ENCODE measurements at places on chromosomes 12 and 14.
A peak's percentile ranks its signal among the peaks of the same experiment; 100 is the strongest.

DNA sequence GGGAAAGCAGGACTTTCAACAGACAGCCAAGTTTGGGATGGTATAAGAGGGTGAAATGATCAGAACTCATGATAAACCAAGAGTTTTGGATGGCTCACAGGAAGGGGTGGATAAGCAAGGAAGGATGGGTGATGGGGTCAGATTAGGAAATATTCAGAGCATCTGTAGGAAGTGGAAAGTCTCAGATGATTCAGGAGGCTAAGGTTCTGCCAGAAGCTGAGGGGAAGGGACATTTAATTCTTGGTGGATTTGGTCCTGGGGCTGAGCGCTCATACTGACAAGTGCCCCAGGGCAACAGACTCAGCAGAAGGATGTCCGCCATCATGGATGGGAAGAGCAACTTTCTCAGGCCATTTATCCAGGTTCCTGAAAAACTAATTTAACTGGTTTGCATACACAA, 28.4 kb upstream of the BDKRB2 start:
- DNase-seq, result no peak

DNA sequence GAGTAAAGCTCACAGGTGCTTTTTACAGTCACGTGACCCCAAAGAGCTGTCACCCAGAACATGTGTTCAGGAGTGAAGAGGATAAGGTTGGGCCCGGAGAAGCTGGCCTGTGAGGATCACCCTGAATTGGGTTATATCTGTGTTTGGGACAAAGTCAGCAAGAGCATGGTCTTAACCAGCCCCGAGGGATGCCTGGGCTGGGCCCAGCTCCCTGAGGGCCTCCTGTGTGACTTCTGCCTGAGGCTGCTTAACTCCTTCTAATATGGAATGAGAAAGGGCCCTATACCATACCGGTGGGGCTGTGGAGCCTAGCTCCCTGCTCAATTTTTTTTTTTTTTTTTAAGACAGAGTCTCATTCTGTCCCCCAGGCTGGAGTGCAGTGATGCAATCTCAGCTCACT, 2.5 kb downstream of the CDCA4 start:
- no peak for DNase-seq

DNA sequence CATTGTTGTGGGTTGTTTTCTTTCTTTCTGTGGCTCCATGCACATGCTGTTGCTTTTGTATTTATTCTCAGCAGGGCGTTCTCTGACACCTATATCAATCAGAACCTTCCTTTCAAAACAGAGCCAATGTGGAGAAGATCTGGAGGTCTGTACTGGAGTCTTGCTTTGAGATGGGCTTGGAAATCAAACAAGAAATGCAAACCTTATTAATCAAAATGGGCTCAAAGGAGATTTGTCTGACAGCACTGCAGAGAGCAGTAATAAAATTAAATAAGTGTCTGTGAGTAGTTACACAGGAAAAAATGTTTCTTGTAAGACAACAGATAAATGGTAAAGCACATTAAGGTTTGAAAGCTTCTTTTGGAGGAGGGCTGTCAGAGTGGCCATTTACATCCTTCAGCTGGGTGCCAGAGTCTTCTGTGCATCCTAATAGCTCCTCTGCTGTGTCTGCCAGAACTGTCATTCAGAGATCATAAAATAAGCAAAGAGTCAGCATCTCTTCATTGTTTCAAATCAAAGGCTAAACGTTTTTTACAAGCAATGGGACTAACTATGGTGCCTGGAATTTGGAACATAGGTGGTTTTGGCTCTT, 414.3 kb downstream of the NAV3 start:
- no peak for DNase-seq

DNA sequence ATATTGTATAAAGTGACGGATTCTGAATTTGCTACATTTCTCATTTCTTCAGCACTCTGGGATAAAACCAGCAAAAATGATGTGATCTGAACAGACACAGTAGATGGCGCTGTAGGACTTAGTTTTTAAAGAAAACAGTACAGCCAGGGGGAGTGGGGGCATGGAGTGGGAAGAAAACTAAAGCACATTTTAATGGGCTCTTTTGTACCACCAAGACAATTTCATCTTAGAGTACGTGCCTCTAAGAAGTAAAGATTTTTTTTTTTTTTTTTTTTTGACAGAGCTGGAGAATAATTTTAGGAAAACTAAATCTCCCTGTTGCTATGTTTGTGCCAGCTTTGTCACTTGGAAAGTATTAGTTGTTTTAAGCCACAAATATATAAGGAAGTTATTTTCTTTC, 124.4 kb downstream of the RAD51B start:
- peak; percentile 65 for DNase-seq

GRCh38 chr14:50318031-50318626, 6.0 kb downstream of the DMAC2L start:
- no peak for DNase-seq

GRCh38 chr14:24674204-24674970, 40.4 kb upstream of the GZMB start:
- no peak for DNase-seq

GRCh38 chr14:104855532-104856090, 9.5 kb upstream of the CEP170B start:
- DNase-seq, result no peak

- no peak for DNase-seq
Measured at GRCh38 chr14:105013150-105013785, 7.6 kb downstream of the CDCA4 start.

DNA sequence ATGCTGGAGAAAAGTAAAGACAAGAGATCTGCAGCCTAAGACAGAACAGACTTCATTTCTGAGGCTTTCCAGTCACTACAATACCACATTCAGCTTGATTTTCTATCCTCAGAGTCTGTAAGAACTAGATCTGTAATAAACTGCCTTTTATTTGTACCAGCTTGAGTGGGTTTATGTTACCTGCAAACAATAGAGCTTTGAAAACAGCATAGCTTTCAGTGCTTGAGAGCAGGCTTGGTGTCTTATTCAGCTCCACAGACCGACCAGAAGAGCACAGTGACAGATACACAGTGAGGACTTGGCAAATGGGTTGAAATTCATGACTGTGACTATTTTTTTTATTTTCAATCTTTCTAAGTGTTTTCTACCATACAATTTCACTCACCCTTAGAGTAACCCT, 207.8 kb upstream of the OTX2 start:
- no peak for DNase-seq

DNA sequence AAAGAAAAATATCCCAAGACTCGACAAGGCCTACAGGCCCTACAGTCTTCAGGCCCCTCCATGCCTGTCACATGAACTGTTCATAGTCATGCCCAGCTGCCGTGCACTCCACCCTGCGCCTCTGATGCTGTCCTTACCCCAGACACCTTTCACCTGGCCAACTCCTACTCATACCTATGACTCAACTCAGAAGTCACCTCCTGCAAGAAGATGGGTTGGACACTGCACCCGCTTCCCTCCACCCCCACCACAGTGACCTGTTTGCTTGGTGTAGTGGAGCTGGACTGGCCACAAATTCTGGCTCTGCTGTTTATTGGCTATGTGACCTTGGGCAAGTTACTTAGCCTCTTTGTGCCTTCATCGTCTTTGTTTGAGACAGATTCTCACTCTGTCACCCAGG, 56.2 kb downstream of the PHETA1 start:
- no peak for DNase-seq

- peak; percentile 55 for DNase-seq
Measured at GRCh38 chr12:60266381-60266852, 670.6 kb downstream of the SLC16A7 start.

- no peak for DNase-seq
Measured at GRCh38 chr14:49446801-49447200, 139.4 kb downstream of the RPS29 start.

DNA sequence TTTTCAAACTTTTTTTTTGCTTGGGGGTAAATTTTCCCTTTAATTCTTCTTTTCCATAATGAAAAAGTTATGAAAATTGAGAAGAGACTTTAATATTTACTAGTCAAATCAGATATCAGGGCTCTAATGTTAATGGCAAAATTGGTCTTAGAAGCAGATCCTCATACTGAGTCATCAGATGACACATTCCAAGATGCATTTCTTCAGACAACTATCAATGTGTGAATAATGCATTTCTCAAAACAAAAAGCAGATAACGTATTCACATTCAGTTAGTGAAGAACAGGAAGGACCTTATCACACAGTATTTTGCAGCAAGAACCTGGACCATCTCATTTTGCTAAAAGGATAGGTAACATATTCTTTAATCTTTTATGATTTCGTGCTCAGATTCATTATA, 130.7 kb downstream of the GPHN start:
- no peak for DNase-seq

DNA sequence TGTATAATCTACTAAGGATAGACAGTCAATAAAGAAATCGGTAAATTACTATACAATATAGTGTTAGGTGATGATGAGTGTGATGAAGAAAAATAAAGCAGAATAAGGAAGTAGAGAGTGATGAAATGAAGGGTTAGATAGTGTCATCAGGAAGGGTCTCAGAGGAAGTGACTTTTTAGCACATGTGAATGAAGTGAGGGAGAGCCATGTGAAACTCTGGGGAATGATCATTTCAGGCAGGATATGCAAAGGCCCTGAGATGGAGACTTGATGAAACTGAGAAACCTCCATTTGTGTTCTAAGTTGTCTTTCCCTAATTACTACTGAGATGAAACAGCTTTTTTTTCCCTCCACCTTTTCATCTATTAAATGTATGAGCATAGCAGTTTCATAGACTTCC, 19.4 kb upstream of the GNPTAB start:
- no peak for DNase-seq

DNA sequence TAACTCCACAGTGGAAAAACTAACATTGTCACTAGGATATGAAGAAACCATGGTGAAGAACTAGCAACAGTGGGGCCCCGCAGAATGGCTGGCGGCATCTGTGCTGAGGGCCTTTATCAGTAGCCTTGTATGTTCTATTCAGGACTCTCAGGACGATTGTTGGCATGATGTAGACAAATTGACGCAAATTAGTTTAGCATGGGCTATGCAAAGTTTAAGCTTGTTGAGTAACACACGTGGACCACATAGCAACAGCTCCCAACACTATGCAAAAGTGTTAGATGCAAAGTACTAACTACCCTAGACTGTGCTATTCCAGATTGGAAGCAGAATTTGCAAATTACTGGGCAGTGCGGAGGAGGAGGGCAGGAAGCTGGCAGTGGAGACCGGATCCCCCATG, 38.2 kb upstream of the TMEM263 start:
- DNase-seq, result no peak

DNA sequence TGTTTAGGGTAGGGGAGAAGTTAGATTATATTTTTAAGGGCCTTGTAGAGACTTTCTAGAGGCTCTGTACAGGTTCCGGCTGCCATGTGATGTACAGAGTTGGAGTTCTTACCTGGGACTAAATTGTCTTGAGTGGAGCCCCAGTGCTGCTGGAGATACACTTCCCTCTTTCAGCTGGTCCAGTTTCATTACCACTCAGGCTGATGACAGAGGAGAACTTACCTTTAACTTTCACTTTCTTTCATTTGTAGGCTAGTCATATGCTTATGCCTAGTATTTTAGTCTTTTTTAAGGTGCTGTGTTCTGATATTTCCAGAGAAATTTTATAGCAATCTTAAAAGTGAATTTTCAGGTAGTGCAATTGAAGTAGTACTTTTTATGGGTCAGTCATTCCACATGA, 117.3 kb downstream of the ERC1 start:
- no peak for DNase-seq

GRCh38 chr12:59087077-59087673, 166.9 kb upstream of the LRIG3 start:
- DNase-seq, result no peak

- no peak for DNase-seq
Measured at GRCh38 chr14:60723116-60723906, 840 bp downstream of the SIX4 start.

DNA sequence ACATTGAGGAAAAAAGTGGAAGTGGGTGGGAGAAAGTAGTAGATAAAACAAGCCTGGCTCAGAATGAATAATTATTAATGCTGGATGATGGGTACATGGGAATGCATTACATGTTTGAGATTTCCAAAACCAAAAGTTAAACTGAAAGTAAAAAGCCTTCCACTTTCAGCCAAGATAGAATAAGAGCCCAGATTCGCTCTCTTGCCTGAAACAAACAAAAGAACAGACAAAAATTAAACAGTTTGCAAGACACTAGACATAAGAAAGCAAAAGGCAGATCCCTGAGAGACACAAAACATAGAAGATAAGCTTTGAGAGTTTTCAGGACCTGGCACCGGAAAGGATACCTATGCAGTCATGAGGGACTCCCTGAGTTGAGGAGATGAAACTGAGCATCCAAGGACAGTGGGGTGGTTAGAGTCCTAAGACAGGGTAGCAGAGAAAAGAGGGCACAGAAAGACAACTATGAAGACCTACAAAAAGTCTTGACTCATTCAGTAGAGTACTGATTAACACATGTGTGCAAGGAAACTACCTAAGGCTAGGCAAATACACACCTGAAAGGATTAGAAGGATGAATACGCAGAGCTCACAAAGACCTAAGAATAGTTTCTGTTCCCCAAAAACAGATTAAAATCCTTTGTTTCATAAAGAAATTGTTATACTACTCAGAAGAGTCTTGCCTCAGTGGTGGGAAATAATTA, 54.1 kb downstream of the CEP83 start:
- DNase-seq, result no peak

All from AG04450 (cell line).